Occipital lobe (tissue), 3 donors: ENCODE measurements at places on chromosomes 12 and 14.

DNA sequence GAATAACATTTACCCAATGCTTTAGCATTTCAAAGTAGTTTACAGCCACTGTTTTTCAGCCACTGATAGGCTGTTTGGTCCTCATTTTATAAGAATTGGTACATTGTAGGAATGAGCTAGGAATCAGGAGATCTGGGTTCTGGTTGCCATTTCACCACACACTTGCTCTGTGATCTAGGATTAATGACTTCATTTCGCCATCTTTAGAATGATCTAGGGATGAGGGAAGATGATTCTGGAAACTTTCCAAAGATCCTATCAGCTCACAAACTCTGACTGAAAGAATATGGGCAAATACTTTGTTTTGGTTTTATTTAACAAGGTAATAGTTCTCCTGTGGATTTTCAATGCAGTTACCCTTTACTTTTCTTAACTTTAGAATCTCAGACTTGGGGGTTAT is 155.0 kb downstream of the GCH1 start:
- DNase-seq = no peak

DNA sequence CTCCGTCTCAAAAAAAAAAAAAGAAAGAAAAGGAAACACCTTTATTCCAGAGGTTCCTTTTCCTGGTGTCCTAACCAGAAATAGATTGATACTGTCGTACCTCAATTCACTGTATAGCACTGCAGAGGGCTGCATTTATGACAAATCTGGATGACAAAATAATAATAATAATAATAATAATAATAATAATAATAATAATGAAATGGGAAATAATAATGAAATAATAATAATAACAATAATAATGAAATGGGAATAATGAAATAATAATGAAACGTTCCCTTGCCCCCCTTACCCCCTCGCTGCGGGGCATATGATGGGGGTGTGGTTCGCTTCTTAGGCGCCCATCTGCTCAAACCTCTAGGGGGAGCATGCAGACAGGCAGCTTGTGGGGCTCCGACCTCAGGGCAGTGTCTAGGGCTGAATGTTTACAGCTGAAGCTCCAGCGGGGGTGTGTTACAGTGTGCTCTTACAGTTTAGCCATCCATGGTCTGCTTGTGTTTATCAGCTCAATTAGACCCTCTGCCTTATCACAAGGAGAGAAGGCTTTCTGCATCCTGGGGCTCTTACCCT is 1088.3 kb upstream of the SEL1L start:
- no peak for DNase-seq

GRCh38 chr14:68851078-68851477 is 58.2 kb upstream of the ZFP36L1 start:
- no peak for DNase-seq

DNA sequence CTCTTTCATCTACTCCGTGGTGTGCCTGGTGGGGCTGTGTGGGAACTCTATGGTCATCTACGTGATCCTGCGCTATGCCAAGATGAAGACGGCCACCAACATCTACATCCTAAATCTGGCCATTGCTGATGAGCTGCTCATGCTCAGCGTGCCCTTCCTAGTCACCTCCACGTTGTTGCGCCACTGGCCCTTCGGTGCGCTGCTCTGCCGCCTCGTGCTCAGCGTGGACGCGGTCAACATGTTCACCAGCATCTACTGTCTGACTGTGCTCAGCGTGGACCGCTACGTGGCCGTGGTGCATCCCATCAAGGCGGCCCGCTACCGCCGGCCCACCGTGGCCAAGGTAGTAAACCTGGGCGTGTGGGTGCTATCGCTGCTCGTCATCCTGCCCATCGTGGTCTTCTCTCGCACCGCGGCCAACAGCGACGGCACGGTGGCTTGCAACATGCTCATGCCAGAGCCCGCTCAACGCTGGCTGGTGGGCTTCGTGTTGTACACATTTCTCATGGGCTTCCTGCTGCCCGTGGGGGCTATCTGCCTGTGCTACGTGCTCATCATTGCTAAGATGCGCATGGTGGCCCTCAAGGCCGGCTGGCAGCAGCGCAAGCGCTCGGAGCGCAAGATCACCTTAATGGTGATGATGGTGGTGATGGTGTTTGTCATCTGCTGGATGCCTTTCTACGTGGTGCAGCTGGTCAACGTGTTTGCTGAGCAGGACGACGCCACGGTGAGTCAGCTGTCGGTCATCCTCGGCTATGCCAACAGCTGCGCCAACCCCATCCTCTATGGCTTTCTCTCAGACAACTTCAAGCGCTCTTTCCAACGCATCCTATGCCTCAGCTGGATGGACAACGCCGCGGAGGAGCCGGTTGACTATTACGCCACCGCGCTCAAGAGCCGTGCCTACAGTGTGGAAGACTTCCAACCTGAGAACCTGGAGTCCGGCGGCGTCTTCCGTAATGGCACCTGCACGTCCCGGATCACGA is 2.2 kb downstream of the SSTR1 start:
- no peak for DNase-seq

- no peak for DNase-seq
Observed at GRCh38 chr12:122099856-122100255, 21.3 kb downstream of the MLXIP start.

DNA sequence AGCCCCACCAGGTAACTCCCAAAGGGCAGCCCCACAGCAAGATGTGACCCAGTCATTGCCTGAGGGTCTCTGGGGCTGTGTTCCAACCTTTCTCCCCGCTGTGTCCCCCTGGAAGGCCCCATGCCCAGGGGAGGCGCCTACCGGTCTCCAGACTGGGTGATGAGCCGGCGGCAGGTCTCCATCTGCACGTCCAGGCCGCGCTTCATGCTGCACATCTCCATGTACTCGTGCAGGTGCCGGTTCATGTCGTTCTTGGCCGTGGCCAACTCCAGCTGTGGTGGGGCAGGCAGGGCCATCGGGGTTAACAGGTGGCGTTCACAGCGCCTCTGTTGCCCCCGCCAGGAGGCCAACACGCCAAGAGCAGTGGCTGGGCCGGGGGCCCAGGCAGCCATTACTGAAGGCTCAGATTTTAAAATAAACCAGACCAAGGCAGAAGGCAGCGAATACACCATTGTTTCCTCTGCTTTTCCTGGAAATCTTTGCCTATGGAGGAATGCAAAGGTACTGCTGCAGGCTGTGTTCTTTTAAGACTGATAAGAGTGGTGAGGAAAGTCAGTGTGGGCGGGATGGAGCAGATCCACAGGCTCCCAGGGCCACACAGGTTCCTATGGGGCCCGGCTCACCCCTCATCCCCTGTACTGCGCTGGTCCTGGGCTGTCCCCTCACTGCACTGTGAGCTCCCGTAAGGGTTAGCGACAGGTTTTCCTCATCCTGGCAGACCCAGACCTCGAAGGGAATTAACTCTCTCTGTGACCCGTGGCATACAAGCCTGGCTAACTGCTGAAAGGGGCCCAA is 7.3 kb downstream of the GAPDH start:
- no peak for DNase-seq

DNA sequence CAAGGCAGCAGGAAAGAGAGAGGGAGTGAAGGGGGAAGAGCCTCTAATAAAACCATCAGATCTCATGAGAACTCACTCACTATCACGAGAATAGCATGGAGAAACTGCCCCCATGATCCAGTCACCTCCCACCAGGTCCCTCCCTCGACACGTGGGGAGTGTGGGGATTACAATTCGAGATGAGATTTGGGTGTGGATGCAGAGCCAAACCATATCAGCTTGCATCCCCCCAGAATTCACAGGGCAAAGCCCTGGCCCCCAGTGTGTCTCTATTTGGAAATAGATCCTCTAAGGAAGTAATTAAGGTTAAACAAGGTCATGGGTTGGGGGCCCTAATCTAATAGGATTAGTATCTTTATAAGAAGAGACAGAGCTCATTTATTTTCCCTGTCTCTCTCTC is 56.1 kb upstream of the TCL1A start:
- no peak for DNase-seq

GRCh38 chr12:51012570-51013236 is 13.5 kb downstream of the SLC11A2 start:
- no peak for DNase-seq

GRCh38 chr12:71799106-71799505 is 40.5 kb upstream of the TBC1D15 start:
- no peak for DNase-seq

DNA sequence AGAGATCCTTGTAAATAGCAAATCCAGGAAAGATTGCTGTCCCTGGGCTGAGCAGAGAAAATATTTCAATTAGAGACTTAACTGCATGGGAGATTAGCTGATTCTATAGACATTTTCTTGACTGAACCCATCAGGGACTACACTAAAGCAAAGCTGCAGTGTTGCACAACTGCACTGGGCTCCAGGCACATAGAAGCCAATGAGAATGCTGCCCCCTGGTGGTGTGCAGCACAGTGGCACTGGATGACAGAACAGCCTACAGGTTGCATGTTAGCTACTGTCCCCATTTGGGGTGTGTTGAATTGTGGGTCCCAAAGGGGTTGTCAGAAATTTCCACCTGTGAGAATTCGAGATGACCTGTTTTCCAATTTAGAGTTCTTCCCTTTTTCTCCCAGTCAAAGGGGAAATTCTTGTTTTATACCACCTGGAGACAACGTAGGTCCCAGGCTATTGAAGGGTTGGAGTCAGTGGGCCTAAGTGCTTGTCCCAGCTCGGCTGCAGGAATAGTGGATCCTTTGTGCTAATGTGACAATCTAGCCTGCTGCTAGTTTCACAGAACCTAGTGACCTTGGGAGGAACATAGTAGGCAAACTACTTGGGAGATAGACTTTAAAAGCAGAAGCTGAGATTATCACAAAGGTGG is 114.7 kb downstream of the SLC8A3 start:
- DNase-seq = no peak

- no peak for DNase-seq
Observed at GRCh38 chr12:30953951-30954751, 27.6 kb downstream of the TSPAN11 start.

GRCh38 chr12:90287585-90287984 is 578.9 kb upstream of the ATP2B1 start:
- no peak for DNase-seq

DNA sequence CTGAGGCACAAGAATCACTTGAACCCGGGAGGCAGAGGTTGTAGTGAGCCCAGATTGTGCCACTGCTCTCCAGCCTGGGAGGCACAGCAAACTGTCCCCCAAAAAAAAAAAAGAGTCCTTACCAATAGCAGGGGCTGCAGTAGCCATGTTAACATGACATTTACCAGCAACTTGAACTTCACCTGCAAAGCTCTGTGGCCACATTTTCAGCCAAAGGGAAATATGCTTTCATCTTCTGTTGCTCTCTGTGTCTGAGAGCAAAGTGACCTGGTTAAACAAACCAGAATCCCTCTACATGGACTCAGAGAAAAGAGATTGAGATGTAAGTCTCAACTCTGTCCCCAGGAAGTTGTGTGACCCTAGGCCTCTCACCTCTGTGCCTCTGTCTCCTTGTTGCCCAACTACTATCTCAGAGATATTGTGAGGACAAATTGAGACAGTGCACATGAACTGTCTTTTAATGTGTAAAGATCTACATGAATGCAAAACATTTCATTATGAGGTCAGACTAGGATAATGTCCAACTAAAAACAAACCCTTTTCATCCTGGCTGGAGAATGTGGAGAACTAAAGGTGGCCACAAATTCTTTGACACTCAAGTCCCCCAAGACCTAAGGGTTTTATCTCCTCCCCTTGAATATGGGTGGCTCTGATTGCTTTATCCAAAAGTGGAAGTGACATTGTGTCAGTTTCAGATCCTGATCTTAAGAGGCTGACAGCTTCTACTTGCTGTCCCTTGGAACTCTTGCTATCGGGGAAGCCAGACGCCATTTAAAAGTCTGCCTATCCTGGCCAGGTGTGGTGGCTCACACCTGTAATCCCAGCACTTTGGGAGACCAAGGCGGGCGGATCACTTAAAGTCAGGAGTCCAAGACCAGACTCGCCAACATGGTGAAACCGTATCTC is 24.7 kb upstream of the P2RX4 start:
- no peak for DNase-seq

DNA sequence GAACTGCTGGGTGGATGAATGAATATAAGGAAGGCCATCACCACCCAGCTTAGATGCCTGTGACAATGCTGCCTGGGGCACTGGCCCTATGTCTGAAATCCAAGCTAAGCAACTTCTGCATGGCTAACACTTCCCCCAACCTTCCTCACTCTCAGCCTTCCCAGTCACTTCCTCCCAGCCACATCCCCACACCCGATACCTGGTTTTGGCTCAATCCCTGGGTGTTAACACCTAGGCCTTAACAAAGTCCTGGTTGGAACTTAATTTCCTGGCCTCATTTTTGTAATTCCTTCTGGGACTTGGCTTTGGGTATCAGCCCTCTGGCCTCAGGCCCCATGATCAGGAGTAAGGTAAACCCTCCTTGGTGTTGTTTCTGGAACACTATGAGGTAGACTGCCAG is 110.0 kb downstream of the EFCAB11 start:
- no peak for DNase-seq

DNA sequence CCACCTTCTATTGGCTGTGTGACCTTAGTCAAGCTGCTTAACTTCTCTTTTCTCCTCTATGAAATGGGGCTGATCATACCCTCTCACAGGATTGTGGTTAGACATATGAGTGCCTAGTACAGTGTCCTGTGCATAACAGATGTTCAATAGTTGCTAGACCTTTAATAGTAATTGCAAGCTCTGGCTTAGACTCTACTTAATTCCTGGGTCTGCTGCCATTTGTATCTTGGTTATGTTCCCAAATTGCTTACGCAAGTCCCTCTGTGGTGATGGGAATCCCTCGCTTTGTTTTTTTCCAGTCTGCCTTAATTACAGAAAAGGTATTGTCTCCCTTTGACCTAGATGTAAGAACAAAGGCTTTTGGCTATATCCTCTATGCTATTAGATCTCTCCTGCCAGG is 15.1 kb downstream of the SUDS3 start:
- DNase-seq = no peak

- no peak for DNase-seq
Observed at GRCh38 chr12:2485681-2486080, 309.1 kb upstream of the FKBP4 start.

GRCh38 chr12:100778967-100779590 is 15.5 kb upstream of the ANO4 start:
- no peak for DNase-seq

DNA sequence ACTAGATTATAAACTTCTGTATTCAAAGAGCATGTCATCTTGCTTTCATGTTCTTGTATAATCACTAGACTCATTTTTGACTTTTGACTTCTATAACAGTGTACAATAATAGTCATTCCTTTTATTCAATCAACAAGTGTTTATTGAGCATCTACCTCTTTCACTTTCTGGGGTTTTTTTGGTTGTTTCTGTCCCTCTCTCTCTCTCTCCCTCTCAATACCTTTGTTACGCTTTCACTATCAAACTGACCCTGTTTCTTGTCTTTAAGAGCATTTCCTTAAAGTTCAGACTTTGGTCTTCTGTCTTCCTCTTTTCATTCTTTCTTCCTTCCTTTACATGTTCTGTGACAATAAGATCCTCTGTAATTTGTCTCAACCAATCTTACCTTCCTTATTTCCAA is 49.5 kb downstream of the GPR137C start:
- DNase-seq = no peak

DNA sequence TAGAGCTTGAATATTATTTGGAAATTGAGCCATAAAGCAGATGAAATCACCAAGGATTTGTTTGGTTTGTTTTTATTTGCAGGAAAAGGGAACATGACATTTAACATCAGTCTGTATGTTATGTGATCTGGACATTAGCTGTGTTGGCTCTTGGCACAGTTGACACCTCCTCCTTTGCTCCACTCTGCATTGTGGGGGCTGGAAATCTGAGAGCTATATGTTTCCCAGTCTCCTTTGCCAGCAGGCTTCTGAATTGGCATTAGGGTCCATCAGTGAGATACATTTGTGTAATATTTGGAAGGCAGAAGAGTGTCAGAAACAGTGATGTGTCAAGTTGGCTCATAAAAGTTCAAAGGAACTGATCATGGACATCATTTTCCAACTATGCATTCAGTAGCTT is 322.1 kb upstream of the ATP2B1 start:
- no peak for DNase-seq
